G401 (cell line): ENCODE measurements at places on chromosomes 2 and 18. TPM values are rescaled to one million over a fixed set of nuclear protein-coding genes. Genes with fewer than 3 reads are reported as not detected.
A peak's percentile ranks its signal among the peaks of the same experiment; 100 is the strongest.

GRCh38 chr2:166328147-166328546, 47.6 kb downstream of the SCN9A start:
- no peak for DNase-seq

DNA sequence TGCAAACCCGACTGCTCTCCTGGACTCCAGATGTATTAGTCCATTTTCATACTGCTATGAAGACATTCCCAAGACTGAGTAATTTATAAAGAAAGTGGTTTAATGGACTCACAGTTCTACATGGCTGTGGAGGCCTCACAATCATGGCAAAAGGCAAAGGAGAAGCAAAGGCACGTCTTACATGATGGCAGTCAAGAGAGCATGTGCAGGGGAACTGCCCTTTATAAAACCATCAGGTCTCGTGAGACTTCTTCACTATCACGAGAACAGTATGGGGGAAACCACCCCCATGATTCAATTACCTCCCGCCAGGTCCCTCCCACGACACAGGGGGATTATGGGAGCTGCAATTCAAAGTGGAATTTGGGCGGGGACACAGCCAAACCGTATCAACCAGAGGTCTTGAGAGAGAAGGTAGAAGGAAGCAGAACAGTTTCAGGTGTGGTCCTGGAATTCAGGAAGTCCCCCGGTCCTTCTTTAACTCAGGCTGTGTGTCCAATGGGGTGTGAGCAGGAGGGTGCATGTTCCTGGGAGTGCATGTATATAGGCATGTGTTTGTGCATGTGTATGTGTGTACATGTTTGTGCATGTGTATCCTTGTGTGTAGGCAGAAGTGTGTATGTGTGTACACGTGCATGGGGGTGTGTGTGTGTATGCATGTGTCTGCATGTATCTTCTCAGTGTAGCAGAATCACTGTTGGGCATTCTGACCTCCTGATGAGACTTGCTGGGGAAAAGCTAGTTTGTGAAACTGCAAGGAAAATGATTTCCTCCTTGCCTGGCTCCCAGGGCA, 46.2 kb downstream of the GREB1 start:
- no peak for DNase-seq

DNA sequence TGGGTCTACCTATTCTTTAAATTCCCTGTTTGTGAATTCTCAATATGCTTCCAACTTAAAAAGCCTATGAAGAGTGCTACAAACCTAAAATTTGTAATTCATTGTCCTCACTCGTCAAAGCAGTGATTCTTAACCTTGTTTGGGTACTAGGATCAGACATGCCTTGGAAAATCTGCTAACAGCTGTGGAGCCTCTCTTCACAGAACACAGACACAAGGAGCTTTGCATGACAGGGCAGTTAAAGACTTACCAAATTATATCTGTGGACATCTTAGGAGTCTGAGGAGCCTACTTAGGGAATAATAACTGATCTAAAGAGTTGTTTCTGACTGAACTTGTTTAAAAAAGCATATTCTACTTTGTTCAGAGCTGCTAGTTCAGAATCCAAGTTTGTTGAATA, 38.1 kb downstream of the TMEM87B start:
- no peak for DNase-seq

- no peak for DNase-seq
Observed at GRCh38 chr2:32812316-32812715, 134.4 kb upstream of the LTBP1 start.

Gene DYTN
- not detected in 2 replicates for total RNA-seq

DNA sequence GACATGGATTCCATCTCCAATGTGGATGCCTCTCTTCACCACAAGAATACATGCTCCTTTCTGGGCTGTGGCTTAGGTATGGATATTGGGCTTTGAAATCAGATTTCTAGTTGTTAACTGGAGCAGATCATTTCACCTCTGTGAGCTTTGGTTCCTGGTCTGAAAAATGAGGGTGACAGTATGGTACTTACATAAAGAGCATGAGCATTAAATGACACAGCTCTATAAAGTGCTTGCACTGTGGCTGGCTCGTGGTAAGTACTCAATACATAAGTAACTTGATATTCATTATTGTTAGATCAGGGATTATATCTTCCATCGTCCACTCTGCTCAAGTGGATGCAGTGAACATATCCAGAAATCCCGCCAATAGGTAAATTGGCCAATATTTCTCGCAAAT, 33.4 kb downstream of the ARHGAP25 start:
- DNase-seq = no peak

GRCh38 chr18:31990823-31991222, 27.8 kb upstream of the RNF125 start:
- DNase-seq = no peak

- no peak for DNase-seq
Observed at GRCh38 chr2:19419211-19419880, 60.9 kb upstream of the OSR1 start.

- no peak for DNase-seq
Observed at GRCh38 chr2:3222636-3223035, 155.0 kb downstream of the EIPR1 start.

DNA sequence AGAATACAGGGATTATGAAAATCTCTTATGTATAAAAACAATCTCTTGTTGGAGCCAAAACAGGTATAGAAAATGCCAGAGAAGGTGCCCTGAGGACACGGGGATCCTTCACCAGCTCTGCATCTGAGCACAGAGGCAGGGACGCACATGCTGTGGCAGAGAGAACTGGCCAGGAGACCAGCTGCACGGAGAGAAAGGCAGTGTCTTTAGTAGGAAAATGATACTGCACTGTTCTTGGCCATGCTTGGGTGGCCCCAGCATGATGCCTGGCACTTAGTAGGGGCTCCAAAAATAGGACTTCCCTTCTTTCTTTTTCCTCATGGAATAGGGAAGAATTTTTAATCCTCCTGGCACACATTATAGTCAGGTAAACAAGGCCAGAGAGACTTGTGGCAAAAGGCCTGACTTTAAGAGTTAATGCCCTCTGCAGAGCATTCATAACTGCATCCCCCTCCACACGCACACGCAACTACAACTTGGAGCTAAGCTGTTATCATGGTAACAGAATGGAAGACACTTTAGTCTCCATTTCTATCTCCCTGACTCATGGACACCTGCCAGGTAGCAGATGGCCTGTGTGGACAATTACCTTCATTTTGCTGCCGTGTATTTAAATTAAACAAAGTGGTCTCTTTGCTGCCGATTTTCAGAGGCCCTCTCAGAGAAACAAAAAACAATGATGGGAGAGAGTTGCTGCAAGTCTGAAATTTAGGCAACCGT, 59.7 kb upstream of the DNMT3A start:
- peak; percentile 95 for DNase-seq

- DNase-seq = no peak
Observed at GRCh38 chr18:22074282-22075070, 94.9 kb upstream of the GATA6 start.

Gene RBBP8
- total RNA-seq = 34.5 and 52.2 TPM in 2 replicates

Gene WDR75
- total RNA-seq = 77.2 and 107 TPM in 2 replicates

Gene COL4A3
- 3.0 TPM in 1 of 2 replicates, not detected in the other for total RNA-seq

DNA sequence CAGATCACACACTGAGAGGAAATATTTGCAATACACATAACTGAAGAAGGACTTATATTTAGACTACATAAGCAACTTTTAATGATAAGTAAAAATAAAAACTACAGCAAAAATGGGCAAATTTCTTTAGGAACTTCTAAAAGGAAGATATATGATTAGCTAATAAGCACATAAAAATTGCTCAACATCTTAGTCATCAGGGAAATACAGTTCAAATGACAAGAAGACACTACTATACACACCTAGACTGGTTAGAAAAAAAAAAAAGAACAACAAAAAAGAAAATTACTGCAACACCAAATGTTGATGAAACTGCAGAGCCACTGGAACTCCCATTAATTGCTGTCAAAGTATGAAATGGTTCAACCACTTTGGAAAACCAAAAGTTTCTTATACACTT, 1247.5 kb upstream of the ACVR2A start:
- DNase-seq = no peak

DNA sequence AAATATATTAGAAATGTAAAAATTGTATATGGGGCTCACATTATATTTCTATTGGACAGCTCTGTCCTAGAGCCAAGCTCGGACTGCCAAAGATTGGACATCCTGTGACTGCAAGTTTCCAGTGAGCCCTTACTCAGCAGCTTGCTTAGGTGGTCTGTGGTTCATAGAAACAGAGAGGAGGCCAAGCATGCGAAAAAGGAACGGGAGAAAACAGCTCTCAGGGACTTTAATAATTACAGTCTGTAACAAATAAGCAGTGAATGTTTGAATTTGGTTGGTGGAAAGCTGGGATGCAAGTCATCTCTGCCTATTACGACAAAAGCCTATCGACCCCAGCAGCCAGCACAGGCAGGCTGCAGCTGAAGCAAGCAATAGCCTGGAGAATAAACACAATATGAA, 35.6 kb downstream of the WIPF1 start:
- peak; percentile 18 for DNase-seq

DNA sequence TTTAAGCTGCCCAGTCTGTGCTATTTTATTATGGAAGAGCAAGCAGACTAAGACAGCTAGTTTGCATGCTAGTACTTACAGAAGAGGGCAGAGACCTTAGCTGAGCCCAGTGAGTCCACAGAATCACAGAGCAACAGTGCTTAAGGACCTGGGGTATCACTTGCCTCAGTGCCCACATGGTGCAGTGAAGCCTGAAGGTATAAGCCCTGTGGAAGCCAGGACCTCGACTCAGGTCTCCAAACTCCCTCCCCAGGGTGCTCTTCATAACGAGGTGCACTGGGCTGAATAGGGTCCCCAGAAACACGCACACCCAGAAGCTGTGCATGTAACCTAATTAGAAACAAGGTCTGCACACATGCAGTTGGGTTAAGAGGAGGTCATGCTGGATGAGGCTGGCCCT, 718.1 kb downstream of the GALR1 start:
- DNase-seq = no peak

DNA sequence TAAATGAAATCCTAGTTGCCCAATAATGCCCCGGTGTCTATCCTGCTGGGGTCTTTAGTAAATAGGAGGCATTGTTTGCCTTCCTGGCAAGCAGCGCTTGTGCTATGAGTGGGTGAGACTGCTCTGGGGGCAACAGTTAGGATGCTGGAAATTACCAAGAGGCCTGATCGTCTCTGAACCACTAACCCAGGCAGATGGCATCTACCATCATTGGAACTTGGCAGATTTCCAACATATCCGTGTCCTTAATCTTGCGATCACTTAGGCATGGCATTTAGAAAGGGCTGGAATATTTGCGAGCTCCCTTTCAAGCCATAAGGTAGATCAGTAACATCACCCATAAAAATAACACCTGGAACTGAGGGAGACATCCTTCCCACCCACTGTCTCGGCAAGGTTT, 18.8 kb upstream of the SH3RF3 start:
- no peak for DNase-seq

DNA sequence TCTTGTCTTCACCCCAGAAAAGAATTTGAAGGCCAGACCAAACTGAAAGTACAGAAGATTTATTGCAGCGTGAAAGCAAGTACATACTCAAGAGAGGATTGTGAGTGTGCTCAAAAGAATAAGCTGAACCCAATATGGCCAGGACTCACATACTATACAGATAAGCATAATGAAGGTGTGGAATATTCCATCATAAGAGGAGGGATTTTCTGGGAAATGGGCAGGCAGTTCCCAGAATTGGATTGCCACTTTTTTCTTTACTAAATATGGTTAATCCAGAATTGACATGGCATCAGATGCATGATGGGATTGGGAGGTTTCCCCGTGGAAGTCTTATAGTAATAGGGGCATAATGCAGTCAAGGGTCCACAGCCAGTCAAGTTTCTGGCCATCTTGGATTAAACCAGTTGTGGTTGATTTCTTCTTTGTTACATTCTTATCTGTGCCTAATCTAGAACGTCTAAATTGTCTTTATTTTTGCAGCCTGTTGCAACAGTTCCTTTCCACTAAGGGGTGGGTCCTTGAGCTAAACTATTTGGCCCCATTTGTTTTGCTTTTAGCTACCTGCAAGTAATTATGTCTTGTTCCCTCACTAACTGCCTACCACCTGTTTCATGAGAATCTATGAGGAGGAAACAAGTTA, 9.0 kb downstream of the SP140L start:
- no peak for DNase-seq

GRCh38 chr2:159904127-159904958, 106.3 kb upstream of the CD302 start:
- DNase-seq = peak; percentile 9

Gene ITGB1BP1
- 45.7 and 72.9 TPM in 2 replicates for total RNA-seq

Gene GATA6
- 0.31 and 2.6 TPM in 2 replicates for total RNA-seq

DNA sequence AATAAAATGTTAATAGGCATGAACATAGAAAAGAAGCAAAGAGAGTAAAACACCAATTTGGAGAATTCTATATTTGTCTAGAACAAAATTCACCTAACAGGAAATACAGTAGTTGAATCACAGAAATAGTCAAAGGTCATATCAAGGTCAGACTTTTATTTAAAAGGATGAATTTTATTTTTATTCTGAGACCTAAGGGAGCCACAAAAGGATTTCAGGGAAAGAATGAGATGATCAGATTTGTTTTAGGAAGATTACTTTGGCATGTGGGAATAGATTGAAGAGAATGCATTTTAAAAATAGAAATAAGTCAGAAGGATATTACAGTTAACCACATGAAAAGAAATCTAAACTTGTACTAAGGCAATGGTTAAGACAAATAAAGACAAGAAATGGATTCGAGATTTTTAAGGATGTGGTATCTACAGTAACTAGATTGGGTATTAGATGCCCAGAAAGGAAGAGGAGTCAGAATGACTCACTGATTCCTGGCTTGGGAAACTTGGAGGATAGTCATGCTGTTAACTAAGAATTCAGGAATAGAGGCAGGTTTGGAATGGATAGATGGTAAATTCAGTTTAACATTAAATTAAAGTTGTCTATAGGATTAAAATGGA, 56.0 kb downstream of the METTL4 start:
- no peak for DNase-seq

DNA sequence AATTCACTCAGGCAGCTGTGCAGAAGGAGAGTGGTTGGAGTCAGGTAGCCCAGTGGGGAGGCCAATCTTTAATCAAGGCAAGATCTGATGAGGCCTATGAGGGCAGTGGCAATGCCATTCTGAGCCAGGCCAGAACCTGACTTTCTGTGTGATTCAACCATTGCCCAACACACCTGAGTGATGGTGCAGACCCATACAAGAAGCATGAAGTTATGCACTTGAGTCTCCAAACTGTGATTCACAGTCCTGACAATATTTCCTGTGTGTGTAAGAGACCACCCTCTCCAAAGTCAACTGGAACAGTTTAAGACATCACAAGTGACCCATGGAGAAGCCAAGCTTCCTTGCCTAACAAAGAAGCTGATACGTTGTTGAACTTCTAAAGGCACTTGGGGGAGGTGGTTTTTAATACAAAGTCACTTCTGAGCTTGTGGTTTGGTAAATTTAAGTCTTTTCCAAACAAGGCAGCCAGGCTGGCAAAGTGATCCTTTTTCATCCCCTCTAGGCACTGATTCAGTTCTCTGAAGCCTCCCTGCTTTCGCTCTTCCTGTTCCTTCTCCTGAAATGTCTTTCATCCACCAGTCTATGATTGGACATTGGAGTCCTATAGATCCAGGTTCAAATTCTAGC, 49.0 kb downstream of the VSNL1 start:
- DNase-seq = no peak

GRCh38 chr18:80223581-80224148, 23.6 kb downstream of the PARD6G start:
- DNase-seq = no peak

GRCh38 chr2:47309472-47309951, 93.4 kb upstream of the MSH2 start:
- no peak for DNase-seq

Gene ZDBF2
- total RNA-seq = 4.9 and 6.9 TPM in 2 replicates
